ENCODE measurements at places on chromosomes 12 and 14.

DNA sequence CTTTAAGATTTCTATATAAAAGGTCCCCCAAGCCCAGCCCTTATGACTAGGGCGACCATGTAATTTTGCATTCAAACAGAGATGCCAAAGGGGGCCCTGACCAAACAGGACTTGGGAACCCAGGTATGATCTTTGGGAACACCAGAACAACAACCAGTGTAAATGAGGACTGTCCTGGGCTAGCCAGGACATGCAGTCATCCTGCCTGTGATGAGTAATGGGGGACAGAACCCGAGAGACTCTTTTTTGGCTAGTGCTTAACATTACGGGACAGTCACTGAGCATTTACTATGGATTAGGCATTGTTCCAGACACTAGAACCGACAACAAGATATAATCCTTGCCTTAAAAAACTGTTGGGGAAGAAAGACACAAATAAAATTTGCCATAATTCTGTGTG is 337.3 kb downstream of the CACNA1C start:
- no peaks in the 10 kb centered on the region for H3K27me3 ChIP-seq
- DNase-seq = no peak
- peaks cover 85% of the 10 kb centered on the region for H3K4me1 ChIP-seq
- H3K4me3 ChIP-seq = no peak overlapping the region
- no peak overlapping the region for H3K27ac ChIP-seq
- no peaks in the 10 kb centered on the region for H3K36me3 ChIP-seq

DNA sequence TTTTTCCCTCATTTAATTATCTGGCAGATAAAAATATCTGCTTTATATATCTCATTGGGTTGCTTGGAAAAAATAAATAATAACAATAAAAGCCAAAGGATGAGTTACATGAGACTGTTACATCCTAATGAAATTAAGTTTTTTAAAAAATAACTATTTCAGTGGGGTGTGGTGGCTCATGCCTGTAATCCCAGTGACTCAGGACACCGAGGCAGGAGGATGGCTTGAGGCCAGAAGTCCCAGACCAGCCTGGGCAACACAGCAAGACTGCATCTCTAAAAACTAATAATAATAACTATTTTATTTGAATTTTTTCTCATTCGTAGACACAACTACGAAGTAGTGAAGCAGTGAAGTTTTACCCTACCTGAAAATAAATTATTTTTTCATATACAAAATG is 103.3 kb downstream of the BCAT1 start:
- no peak overlapping the region for H3K4me3 ChIP-seq
- no peak for DNase-seq
- no peak overlapping the region for H3K27ac ChIP-seq
- no peaks in the 10 kb centered on the region for H3K27me3 ChIP-seq

DNA sequence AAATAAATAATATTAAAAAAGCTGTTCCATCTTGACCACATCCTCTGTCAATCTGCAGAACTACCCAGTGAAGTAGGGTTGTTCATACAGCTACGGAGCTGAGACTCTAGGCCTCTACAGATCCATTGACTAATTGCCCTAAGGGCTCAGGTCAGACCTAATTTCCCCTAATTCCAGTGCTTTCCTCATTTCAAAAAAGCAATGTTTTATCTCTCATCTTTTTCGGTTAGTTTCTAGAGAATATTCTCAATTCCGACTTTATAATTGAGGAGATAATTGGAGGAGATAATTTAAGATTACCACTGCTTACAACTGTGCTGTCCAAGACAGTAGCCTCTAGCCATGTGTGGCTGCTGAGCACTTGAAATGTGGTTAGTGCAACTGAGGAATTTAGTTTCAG is 167.1 kb downstream of the KIF21A start:
- no peak overlapping the region for H3K4me3 ChIP-seq
- H3K36me3 ChIP-seq = no peaks in the 10 kb centered on the region
- H3K27ac ChIP-seq = no peak overlapping the region
- H3K4me1 ChIP-seq = no peaks in the 10 kb centered on the region

GRCh38 chr12:111864913-111865312 is 22.9 kb downstream of the MAPKAPK5 start:
- H3K27me3 ChIP-seq = no peaks in the 10 kb centered on the region
- no peaks in the 10 kb centered on the region for H3K4me1 ChIP-seq
- no peak overlapping the region for H3K27ac ChIP-seq
- no peak for DNase-seq

- no peak overlapping the region for H3K4me3 ChIP-seq
- H3K27me3 ChIP-seq = no peaks in the 10 kb centered on the region
- no peak overlapping the region for H3K27ac ChIP-seq
- H3K4me1 ChIP-seq = no peaks in the 10 kb centered on the region
- no peaks in the 10 kb centered on the region for H3K36me3 ChIP-seq
Measured at GRCh38 chr14:84041421-84041820, 1488.5 kb upstream of the FLRT2 start.

Data from left ventricle myocardium inferior (tissue), 1 donor.